ENCODE measurements at places on chromosomes 16 and 17.

- no peak for DNase-seq
These were observed 15.1 kb downstream of the SLX4 start for GRCh38 chr16:3596101-3596861.

- DNase-seq = no peak
These were observed 32.7 kb upstream of the RPH3AL start for GRCh38 chr17:385178-385835.

DNA sequence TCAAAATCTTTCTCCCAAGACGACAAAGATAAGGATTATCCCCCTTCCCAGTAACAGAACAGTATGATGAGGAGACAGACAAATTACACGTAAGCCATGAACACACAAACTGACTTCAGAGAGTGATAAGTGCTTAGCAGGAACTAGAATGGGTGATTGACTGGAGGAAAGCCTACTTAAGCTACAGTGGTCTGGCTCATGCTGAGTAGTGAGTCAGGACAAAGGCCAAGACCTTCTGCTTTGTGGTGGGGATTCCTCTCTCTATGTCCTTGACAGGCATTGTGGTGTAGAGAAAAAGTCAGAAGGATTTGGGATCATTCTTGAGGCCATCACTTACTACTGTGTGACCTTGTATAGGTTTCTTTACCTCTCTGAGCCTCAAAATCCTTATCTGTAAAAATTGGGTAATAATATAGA is 381.9 kb upstream of the CCL2 start:
- DNase-seq = no peak

DNA sequence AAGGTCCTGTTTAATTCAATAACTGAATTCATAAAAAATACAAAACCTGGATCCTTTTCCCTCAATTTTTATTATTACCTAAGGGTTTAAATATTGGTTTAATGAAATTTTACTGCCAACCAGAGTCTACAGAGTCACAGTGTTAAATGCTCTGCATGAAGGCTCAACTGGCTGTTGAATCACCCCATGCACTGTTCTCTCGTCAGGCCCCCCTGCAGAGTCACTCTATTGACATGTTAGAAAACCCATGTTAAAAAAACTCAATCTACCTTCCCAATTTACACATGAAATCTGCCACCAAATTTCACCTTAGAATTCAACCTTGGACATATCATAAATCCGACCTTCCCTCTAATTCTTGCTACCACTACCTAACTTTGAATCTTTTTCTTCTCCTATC is 43.3 kb upstream of the ULK2 start:
- no peak for DNase-seq

GRCh38 chr17:50689251-50689650 is 18.5 kb downstream of the ANKRD40 start:
- peak; percentile 18 for DNase-seq

GRCh38 chr17:49522357-49522890 is 27.3 kb downstream of the NGFR start:
- no peak for DNase-seq

GRCh38 chr16:19861133-19861532 is 23.5 kb downstream of the GPRC5B start:
- no peak for DNase-seq

DNA sequence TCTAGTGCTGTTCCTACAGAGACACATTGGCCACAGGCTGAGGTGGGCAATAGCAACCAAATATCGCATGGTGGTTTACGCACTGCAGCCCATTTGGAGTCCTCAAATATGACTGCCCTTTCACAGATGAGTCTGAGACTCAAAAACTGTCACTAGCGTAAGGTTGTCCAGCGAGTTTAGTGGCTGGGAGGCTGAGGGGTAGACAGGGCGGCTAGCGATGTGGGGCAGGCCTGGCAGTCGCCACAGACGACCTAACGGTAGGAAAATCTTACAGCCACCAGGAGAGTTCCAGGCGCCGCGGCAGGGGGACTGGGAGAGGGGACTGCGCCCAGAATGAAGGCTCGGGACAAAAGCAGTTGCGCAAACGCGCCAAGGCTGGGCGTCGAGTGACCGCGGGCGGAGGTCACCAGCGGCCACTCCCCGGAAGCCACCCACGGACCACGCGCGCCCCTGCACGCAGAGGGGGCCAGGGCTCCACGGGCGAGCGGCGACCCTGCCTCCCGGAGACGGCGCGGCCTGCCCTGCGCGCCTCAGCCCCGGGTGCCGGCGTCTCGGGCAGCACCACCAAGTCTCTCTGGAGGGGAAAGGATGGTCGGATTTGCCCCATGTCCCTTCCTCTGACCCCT is 699 bp upstream of the MAP1LC3B start:
- no peak for DNase-seq

DNA sequence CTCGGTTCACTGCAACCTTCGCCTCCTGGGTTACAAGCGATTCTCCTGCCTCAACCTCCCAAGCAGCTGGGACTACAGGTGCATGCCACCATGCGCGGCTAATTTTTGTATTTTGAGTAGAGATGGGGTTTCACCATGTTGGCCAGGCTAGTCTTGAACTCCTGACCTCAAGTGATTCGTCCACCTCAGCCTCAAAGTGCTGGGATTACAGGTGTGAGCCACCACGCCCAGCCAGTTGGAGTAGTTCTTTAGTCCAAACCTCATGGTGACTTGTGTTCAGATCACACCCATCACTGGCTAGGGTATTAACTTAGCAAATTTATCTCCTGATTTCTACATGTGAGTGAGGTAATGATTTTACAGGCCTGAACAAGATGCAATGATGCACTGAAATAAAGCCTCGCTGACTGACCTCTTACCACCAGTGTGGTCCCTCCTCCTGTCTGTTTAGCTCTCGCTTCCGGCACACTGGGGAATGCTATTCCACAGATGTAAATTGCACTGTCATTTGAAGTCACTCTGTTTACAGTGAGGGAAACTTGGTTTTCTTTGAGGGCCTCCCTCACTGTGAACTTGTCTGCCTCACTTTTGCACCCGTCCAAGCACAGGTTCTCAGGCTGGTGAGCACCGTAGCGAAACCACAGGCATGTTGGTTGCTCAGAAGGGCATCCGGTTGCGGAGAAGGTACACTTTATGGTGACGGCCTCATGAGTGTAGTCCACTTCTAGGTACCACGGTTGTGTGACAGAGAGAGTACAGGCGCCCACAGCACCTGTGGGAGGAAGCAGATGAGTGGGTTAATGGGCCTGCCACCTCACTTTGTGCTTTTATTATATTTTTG is 5.5 kb downstream of the IGSF6 start:
- DNase-seq = no peak

GRCh38 chr16:19282101-19282500 is 3.4 kb upstream of the CLEC19A start:
- DNase-seq = no peak

DNA sequence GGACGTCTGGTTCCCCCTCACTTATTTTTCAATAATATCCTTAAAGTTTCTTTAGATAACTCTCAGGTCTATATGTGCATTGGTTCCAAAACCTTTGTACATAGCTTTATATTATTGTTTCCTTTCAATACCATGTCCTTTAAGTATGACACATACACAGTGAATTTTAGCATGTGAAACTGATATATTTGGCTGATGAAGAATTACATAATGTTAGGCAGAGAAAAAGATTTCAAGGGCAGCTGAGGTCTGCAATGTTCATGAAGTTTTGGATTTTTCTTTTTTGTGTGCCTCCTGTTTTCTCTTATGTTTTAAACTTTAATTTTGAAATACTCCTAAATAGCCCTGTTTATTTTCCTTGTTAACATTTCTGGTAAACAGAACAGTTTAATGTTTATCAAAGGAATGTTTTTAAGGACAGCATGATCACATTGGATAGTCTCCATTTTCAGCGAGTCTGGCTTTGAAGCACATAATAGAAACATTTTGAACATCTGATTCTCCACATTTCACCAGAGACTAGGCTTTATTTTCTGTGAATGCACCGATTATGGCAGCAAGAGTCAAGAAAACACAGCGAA is 32.9 kb upstream of the FBXO47 start:
- DNase-seq = no peak

DNA sequence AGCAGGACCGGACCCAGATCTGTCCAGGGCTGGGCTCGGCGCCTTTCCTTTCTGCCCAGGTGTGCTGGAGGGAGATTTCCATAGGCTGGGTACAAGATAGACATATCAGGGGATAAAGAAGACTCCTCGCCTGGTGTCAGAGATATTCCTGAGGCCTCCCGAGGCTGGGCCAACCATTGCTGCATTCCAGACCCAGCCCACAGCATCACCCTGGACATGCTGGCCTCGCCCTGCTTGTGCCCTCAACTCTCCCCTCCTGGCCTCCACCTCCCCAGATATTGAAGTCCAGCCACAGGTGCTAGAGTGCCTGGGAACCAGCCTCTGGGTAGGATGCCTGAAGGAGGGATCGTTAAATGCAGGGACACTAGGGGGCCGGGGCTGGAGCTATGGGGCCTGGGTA is 2.1 kb downstream of the CD300LG start:
- DNase-seq = no peak

- no peak for DNase-seq
These were observed 61.8 kb upstream of the RBFOX1 start for GRCh38 chr16:7270823-7271222.

- DNase-seq = no peak
These were observed 52.8 kb upstream of the C17orf78 start for GRCh38 chr17:37322826-37323561.

DNA sequence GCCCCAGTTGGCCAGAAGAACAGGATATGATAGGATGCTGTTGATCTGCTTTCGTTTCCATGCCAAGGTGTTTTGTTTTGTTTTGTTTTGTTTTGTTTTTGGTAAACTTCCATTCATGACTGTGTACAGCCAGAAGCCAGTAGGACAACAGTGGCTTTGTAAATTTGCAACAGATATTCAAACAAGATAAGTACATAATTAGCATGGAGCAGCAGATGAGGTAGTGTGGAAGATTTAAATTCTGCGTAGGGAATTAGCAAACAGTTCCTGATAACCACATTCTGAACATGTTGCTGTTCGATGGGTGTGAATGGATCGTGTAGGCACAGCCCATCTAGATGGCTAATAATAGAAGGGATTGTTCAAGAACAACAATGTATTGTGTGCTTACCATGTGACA is 1080.1 kb upstream of the RBFOX1 start:
- no peak for DNase-seq

- no peak for DNase-seq
These were observed 209.4 kb upstream of the C16orf82 start for GRCh38 chr16:26857371-26857770.

GRCh38 chr17:77096570-77097214 is 44.1 kb upstream of the SEC14L1 start:
- no peak for DNase-seq

DNA sequence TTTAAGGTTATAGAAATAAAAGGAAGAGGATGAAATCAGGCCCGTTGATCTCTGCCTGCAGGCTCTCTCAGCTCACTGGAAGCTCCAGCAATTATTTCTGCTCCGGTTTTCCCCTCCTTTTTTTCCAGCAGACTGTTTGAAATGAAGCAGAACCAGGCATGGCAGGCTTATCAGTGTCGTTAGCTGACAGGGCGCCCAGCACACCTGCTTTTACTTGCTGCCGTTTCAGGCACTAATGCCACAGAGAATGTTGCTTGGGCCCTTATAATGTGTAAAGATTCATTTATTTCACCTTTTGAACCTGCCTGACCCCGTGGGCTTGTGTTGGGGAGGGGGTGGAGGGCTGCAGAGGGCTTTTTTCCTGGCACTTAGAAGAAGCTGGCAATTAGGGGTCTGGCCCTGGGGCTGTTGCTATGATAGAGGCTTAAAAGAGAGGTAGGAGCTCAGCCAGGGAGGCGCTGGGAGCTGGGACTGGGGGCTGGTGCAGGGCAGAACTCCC is 108.1 kb downstream of the IRX3 start:
- DNase-seq = peak; percentile 21

Data from kidney glomerular epithelial cell (primary cell).